ENCODE measurements at places on chromosomes 6 and 20.

GRCh38 chr6:37077905-37078296 lies 72.4 kb downstream of the FGD2 start:
- DNase-seq = peak; percentile 80

- no peak for DNase-seq
Measured at GRCh38 chr6:56480246-56480645, 162.4 kb downstream of the DST start.

GRCh38 chr6:22208026-22208425 lies 88.8 kb downstream of the PRL start:
- DNase-seq = no peak

DNA sequence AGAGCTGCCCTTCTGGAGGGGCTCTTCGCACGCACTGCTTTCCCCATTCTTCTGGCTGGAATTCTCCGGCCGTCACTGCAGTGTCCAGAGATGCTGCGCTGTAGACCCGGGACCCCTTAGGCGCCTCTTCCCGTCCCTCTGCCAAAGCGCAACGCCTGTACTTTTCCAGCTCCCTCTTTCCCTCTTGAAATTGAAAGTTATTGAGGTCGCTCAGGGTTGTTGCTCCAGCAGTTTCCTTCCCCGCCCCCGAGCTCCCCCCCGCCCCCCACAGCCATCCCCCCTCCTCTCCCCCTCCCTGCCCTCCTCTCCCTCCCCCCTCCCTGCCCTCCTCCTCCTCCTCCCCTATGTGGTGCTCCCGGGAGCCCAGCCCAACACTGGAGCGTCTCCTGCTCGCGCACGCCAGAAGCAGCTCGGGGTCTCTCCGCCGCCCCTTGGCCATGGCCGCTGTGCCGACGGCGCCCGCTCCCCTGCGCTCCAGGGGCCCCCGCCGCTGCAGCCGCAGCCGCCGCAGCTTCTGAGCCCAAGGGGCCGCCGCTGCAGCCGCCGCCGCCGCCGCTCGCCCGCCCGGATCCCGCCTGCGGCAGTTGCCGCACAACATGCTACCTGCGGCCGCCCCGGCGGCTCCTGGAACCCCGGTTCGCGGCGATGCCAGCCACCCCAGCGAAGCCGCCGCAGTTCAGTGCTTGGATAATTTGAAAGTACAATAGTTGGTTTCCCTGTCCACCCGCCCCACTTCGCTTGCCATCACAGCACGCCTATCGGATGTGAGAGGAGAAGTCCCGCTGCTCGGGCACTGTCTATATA lies at the start of gene RSPO3:
TSS of gene RSPO3 (plus strand) at position 374 of the 804 bp plus-strand sequence. CDS start 522 bp downstream, outside the sequence.
- DNase-seq = peak; percentile 27

GRCh38 chr6:73041051-73041450 lies 184.2 kb downstream of the KHDC1L start:
- DNase-seq = no peak

Measured in tibial artery (tissue), 4 donors.